Endothelial cell (in vitro differentiated cells): ENCODE measurements at places on chromosomes 7 and 10. TPM values are rescaled to one million over a fixed set of nuclear protein-coding genes. Genes with fewer than 3 reads are reported as not detected.

Gene PBLD
- total RNA-seq = 3.2 TPM

Gene ZNF277
- 26.1 TPM for total RNA-seq

Gene PIK3CG
- total RNA-seq = 2.4 TPM

- no peaks in the 10 kb centered on the region for H3K36me3 ChIP-seq
- no peak overlapping the region for H3K27ac ChIP-seq
- no peak overlapping the region for H3K4me3 ChIP-seq
- DNase-seq = no peak
Measured at GRCh38 chr7:54187886-54188685, 354.1 kb upstream of the VSTM2A start.

DNA sequence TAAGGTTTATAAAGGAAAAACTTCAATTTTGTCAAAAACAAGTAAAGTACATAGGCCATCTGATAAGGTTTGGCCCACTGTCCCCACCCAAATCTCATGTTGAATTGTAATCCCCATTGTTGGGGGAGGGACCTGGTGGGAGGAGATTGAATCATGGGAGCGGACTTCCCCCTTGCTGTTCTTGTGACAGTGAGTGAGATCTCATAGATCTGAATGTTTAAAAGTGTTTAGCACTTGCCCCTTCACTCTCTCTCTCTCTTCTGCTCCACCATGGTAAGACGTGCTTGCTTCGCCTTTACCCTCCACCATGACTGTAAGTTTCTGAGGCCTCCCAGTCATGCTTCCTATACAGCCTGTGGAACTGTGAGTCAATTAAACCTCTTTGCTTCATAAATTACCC is 18.2 kb downstream of the MRPL32 start:
- H3K27ac ChIP-seq = no peak overlapping the region
- no peak overlapping the region for H3K4me3 ChIP-seq
- no peaks in the 10 kb centered on the region for H3K36me3 ChIP-seq
- H3K4me1 ChIP-seq = no peaks in the 10 kb centered on the region
- no peaks in the 10 kb centered on the region for H3K27me3 ChIP-seq
